ENCODE measurements at places on chromosomes 12 and 14. TPM values are rescaled to one million over a fixed set of nuclear protein-coding genes. Genes with fewer than 3 reads are reported as not detected.

DNA sequence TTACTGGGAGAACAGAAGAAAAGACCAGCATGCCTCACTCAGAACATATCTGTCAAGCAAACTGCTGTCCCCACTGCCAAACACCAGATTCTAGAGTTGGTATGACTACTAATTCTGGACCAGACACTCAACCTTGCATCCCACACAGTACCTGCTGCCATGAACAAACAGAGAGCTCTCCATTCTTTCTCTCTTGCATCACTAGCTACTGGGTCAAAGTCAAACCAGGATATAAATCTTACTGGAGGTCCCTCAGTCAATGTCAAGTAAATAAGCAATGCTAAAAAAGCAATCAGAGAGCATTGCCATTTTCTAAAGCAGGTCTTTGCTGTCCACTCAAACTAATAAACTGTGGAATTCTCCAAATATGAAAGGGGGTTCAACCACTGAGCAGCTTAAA is 452.4 kb upstream of the SEL1L start:
- no peak for DNase-seq

DNA sequence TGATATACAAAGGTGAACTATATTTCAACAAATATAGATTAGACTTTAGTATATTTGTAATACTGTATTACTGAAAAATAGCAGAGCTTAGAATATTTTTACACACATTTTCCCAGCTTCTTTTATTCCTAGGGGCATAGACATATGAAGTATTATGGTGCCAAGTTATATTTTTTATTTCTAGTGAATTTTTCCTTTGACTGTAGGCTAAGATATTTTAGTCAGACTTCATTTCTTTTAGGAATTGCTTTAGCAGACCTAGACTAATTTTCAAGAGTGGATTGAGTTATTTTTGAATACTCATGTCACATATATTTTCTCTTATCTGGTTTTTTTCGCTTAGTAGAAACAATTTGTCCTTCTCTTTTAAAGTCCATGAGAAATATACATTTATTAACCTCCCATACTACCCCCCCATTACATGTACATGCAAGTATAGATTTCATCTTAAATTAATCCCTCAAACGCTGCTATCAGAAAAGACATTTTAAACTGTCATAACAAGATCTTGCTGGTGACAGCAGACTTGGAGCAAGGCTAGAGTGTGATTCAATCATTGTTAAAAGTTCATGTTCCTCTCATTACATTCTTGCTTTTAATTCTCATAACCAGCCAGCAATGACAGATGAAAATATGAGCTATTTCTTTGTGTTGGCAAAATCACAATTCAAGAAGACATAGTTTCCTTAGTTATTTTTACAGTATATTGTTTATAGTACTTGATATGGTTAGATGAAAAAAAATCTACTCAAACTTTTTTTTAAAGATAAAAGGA is 456.1 kb downstream of the AEBP2 start:
- no peak for DNase-seq

DNA sequence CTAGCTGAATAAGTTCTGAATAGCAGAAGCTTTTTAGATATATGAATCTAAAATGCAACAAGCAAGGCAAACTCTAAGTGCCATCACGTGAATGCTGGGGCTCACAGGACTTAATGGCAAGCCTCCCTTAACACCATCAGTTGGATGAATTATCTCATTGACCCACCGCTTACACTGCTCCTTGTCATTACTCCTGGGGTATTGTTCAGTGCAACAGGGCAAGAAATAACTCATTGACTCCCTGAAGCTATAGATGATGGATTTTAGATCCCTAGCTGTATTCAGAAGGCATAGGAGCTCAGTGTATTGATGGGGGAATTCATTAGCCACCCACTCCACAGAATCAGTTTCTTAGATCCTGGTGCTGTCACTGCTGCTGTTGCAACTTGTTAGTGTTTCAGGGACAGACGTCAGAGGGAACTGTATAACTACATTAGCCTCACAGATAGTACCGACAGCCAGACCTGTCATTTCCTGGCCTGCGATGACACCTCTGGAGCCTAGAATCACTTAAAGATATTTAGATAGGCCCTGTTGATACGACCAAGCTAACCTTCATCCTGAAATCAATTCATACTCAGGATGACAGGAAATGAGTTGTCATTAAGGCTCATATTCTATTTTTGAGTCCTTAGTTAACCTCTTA is 735.3 kb downstream of the DIO2 start:
- DNase-seq = no peak

GRCh38 chr12:77437206-77437605 is 371.8 kb upstream of the E2F7 start:
- DNase-seq = no peak

- DNase-seq = peak; percentile 84
Measured at GRCh38 chr12:6548966-6549683, 6.7 kb downstream of the IFFO1 start.

DNA sequence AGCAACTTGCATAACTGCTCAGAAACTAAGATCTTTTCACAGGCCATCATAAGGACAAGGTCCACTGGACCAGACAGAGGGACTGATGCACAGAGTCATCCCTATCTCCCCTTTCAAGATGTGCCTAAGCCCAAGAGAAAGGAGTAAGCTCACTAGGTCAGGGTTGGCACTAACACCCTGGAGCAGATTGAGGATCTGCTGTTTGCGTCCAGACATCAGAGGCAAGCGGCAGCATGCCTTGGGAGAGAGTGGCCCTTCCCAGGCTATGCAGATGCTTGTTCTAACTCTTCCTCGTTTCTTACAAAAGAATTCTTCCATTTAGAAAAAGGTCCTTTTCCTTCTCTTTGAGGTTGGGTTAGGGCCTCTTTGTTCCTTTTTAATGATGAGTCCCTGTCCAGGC is 187.2 kb downstream of the KCNA5 start:
- no peak for DNase-seq

- DNase-seq = peak; percentile 57
Measured at GRCh38 chr12:100427078-100427477, 46.6 kb upstream of the NR1H4 start.

DNA sequence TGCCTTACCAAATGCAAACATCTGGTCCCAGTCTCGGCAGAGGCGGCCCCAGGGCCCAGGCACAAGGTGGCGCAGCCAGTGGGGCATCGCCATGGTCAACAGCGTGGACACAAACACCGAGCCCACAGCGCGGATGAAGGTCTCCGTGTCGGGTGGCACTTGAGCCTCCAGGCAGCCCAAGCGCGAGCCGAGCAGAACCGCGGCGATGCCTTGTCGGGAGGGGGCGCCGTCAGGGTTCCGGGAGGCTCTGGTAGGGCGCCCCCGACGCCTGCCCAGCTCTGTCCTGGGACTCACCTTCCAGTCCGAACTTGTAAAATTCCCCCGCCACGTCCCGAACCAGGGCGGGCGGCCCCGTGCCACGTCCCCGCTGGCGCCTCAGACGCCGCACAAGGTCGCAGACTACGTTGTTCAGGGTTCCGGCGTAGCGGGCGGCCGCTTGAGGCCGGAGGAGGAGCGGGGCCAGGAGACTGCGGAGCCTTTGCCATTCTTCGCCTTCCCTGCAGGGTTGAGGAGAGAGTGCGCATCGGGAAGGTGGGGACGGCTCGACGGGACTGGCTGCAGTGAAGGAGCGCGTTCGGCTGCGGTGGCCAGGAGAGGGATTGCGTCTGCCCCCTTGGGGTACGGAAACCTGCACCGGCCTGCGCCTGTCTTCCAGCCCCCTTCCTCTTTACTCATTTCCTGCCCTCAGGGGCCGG is 1.7 kb downstream of the CYP27B1 start:
- no peak for DNase-seq

Gene TNS2
- 79.6 TPM for total RNA-seq

Gene DHRS1
- 14.4 TPM for total RNA-seq

Gene BCL2L14
- not detected for total RNA-seq
